ENCODE measurements at places on chromosomes 2 and 18.

- DNase-seq, result no peak
These were observed 24.2 kb downstream of the TOGARAM2 start for GRCh38 chr2:29005331-29005730.

GRCh38 chr2:5125017-5125730 lies 567.0 kb upstream of the SOX11 start:
- no peak for DNase-seq

- no peak for DNase-seq
These were observed 171.8 kb upstream of the SPRED2 start for GRCh38 chr2:65604246-65604645.

- DNase-seq, result no peak
These were observed 135.0 kb downstream of the LAMA3 start for GRCh38 chr18:23824240-23824639.

- peak; percentile 31 for DNase-seq
These were observed 412 bp downstream of the GPD2 start for GRCh38 chr2:156436497-156437085.

- no peak for DNase-seq
These were observed 373.6 kb upstream of the ST6GAL2 start for GRCh38 chr2:107259408-107260195.

GRCh38 chr18:48693625-48694262 lies 154.9 kb downstream of the CTIF start:
- no peak for DNase-seq

- DNase-seq, result no peak
These were observed 71.3 kb downstream of the ASXL2 start for GRCh38 chr2:25806941-25807340.

GRCh38 chr2:18373664-18374063 lies 186.8 kb downstream of the RDH14 start:
- no peak for DNase-seq

DNA sequence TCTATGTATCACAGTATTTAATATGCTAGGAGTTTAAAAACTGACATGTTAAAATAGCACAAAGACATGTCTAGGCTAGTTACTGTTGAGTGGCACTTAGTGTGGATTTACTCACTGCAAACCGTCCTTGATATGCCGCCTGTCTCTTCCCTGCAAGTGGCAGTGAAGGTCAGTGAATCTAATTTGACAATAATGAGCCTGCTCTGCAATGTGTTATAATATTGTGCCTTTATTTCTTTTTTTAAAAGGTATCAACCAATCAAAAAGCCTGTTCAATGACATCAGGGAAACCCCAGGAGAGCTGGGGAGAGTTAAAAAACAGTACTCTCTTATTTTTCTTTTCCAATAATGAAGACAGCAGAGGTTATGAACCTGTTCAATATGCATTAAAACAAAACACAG lies 384.1 kb downstream of the ERBB4 start:
- no peak for DNase-seq

DNA sequence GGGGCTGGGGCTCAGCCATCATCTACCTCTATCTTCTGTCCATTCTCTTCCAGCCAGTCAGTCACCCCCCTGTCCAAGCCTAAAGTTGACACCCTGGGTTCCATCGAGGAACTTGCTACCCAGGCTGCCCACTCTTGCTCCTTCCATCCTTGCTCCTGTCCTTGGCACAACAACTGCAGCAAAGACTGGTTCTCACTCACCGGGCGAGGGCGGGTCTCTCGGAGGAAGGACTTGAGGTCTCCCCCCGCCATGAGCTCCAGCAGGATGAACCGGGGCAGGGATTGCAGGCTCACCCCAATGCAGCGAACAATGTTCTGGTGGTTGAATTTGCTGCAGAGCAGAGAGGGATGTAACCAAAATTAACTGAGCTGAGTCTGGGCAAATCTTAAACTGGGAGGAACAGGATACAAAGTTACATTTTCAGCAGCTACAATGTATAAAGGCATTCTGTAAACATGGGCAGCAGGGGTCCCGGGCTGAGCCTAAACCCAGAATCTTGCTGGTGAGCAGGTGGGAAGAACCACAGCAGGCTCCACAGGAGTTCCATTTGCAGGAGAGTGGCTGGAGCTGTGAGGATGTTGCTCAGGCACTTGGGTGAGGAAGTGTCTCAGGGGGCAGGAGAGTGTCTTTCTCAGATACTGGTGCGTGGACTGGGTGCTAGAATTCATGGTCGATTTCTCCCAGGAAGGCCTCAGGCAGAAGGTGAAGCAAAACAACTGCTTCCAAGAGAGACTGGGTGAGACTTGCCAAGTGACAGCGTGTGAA lies 105.5 kb downstream of the CLIP4 start:
- no peak for DNase-seq

DNA sequence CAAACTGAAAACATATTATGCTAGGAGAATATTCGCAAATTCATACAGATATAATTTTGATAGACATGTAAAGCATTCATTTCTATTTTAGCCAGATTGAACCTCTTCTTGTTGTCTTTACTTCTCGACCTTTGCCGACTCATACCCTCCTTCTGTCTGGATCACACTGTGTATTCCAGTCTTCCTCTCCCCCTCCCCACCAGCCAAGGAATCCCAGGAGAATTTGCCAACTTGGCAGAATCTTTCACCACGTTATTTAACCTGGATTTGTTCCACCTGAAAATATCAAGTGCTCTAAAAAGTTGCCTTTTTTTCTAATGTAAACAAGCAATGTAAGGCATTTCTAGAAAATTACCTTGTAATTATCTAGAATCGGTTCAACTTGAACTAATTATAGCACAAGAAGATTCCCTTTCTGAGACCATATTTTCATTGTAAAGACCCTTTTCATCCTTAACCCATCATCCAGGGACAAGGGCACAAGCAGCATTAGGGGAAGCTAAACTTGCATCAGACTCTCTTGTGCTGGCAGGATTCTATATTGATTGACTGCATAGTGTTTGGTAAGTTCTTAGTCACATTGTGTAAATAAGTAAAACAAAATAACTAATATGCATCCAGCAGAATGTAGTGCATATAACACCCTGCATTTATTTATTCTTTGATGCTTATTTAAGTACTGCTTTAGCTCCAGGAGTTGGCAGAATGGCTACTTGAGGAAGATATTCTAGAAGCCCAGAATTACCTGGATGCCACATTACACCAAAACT lies 1328.7 kb upstream of the NXPH2 start:
- DNase-seq, result no peak

DNA sequence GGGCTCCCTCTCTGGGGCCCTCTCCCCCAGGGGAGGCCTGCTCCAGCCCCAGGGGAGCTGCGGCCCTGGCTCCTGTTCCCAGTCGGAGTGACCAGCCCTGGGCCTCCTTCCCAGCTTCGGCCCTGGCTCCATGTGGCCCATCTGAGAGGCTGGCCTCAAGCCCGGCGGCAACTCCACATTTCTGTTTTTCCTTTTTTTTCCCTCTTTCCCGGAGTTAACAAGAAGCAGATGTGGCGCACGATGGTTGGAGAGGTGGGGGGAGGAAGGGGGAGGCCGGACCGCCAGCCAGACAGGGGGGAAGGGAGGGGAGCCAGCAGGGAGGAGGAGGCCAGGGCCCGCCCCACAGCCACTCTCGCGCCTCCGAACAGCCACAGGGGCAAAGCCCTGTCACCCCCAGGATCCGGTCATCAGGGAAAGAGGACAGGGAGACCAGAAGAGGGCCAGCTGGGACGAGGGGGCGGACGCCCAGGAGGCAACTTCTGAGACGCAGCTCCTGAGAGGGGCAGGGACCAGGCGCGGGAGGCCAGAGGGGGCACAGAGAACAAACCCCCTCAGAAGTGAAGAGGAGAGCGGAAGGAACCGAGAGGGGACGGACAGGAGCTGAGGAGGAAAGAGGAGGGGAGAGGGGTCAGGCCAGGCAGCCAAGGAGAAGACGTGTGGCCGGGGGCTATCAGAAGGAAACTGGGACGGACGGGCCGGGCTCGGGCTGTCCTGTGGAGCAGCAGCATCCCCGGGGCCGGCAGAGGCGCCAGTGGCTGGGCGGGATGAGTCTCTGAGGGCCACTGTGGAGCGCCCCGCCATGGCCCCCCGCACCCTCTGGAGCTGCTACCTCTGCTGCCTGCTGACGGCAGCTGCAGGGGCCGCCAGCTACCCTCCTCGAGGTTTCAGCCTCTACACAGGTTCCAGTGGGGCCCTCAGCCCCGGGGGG lies at the start of gene EMILIN1:
Gene EMILIN1 (plus strand): TSS at position 349 of the 928 bp plus-strand sequence. CDS start 451 bp downstream, at position 800.
- peak; percentile 54 for DNase-seq

GRCh38 chr2:227035711-227036367 lies 128.2 kb downstream of the COL4A4 start:
- no peak for DNase-seq

DNA sequence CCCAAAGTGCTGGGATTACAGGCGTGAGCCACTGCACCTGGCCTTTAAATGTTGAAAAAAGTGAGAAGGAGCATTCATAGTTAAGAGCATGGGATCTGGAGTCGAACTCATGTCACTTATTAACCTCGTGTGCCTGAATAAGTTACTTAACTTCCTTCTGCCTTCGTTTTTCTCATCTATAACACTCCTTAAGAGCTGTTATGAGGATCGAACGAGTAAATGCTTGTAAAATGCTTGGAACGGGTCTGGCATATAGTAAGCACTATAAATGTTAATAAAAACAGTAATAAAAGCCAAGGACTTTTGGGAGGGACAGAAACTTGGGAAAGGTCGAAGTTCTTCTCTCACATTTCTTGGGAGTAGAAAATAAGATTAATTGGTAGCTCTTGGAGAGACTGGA lies 40.8 kb downstream of the RAB10 start:
- no peak for DNase-seq

DNA sequence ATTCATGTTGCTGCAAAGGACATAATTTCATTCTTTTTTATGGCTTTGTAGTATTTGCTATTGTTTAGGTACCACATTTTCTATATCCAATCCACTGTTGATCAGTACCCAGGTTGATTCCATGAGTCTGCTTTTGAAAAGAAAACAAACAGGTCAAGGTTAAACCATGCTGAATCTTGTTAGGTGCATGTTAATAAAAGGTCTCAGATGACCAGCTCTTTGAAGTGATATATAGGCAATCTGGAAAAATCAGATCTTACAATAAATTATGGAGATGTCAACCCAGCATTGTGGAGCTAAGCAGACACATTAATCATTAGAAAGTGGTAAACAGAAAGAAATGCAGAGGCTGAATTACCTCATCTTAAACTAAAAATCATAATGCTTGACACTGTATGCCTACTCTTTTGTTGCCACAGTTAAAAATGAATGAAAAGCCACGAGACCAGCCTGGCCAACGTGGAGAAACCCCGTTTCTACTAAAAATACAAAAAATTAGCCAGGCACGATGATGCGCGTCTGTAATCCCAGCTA lies 246.0 kb downstream of the CTNNA2 start:
- DNase-seq, result no peak

- DNase-seq, result peak; percentile 32
These were observed 141.9 kb upstream of the ID2 start for GRCh38 chr2:8539743-8540551.

DNA sequence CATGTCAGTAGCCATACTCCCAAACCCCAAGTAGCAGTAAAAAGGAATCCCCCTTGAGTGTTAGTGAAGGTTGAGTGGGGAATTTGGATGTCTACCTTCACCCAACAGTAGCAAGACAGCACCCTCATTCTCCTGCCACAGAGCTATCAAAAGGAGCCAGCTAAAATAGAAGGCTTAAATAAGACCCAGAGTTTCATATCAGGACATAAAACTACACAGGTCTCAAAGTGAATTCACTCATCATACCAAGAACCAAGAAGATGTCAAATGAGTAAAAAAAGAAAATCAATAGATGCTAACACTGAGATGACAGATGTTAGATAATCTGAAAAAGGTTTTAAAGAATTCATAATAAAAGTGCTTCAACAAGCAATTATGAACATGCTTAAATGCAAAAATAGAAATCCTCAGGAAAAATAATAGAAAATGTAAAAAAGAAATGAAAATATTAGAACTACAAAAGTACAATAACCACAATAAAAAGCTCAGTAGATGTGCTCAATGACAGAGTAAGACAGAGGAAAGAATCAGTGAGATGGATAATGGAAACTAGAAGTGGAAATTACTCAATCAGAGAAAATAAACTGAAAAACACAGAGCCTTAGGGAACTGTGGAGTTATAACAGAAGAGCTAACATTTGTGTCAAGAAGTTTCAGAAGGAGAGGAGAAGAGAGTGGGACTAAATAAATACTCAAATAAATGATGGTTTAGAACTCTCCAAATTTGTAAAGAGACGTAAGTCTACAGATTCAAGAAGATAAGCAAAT lies 90.5 kb downstream of the EDAR start:
- no peak for DNase-seq

- no peak for DNase-seq
These were observed 5.3 kb downstream of the LHCGR start for GRCh38 chr2:48750128-48750739.

GRCh38 chr2:158988501-158988900 lies 20.1 kb downstream of the TANC1 start:
- DNase-seq, result no peak

DNA sequence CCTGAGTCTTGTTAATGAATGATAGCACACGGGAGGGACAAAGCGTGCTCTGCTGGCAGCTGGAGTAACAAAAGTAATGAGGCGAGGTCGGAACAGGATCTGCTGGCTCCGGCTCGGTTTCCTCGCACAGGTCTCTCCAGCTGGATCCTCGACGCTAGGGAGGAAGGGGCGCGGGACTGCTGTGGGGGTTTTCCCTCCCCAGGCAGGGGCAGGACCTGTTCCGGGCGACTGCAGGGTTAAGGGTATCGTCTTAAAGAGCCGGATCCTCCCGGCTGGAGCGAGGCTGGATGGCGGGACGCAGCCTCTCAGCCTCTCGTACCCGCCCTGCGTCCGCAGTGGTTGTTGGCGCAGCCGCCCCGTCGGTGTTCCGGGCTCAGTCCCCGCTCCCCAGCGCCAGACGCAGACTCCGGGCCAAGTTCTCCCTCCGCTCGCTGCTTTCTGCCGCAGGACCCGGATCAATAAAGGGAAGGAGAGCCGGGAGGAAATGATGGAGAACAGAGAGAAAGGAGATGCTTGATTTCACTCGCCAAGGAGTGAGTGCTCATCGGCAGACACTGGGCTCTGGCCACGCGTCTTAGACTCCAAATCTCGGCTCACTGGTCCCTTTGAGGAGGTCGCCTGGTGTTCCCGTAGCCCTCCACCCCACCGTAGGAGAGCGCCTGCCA lies 1.1 kb upstream of the LIPG start:
- DNase-seq, result no peak

- DNase-seq, result no peak
These were observed 1.6 kb downstream of the ABCA12 start for GRCh38 chr2:215136669-215137328.

DNA sequence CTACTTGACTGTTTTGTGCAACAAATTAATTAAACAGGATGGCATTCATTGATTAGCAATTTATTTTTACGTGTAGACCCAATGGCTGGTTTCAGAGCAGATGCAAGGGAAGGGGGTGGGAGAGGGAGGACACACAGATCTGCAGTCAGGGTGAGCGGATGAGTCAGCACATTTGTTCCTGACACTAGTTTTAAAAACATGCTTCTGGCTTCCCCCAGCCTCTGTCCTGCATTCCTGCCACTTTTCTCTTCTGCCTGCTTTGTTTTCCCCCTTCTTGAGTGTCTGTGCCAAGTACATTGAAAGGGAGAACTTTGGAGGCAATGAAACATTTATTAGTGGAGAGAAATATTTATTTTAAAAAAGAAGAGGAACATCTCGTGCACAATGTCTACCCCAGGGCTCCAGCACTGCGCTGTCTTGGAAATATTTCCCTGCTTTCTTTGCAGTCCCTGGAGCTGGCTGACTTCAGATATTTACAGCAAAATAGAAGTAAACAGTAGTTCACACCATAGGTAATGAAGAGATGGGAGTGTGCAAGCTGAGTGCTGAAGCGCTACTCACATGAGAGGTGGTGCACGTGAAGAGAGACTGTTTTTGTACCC lies 52.2 kb downstream of the NRP2 start:
- peak; percentile 11 for DNase-seq

GRCh38 chr2:94955702-94956101 lies 69.8 kb upstream of the MAL start:
- no peak for DNase-seq

Data from gastrocnemius medialis (tissue), 4 donors.